ENCODE measurements at places on chromosomes 1 and 21.

- DNase-seq: no peak
These were observed 2.1 kb upstream of the WASF2 start for GRCh38 chr1:27491748-27492700.

GRCh38 chr21:36610201-36610600 lies 88.7 kb upstream of the SIM2 start:
- peak; percentile 21 for DNase-seq

GRCh38 chr1:89724369-89725010 lies 91.6 kb downstream of the LRRC8C start:
- DNase-seq: peak; percentile 93

- no peak for DNase-seq
These were observed 924 bp downstream of the TMEM240 start for GRCh38 chr1:1539310-1540089.

DNA sequence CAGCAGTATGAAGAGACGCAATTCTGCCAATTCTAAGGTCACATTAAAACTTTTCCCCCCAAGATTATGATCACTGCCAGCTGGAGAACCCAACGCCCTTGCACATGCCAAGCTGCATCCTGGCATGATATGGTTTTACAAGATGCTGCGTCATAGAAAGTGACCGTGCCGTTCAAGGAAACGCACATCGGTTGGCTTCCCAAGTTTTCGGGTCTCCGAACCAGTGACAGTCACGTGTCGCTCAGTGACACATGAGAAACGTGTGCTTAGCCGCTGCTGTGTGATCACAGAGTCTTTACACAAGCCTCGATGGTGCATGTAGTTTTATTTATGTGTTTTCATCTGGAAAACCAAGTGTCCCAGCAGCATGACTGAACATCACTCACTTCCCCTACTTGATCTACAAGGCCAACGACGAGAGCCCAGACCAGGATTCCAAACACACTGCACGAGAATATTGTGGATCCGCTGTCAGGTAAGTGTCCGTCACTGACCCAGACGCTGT lies 7.4 kb downstream of the SMIM1 start:
- no peak for DNase-seq

GRCh38 chr1:200729863-200730262 lies 8.8 kb upstream of the CAMSAP2 start:
- DNase-seq: no peak

DNA sequence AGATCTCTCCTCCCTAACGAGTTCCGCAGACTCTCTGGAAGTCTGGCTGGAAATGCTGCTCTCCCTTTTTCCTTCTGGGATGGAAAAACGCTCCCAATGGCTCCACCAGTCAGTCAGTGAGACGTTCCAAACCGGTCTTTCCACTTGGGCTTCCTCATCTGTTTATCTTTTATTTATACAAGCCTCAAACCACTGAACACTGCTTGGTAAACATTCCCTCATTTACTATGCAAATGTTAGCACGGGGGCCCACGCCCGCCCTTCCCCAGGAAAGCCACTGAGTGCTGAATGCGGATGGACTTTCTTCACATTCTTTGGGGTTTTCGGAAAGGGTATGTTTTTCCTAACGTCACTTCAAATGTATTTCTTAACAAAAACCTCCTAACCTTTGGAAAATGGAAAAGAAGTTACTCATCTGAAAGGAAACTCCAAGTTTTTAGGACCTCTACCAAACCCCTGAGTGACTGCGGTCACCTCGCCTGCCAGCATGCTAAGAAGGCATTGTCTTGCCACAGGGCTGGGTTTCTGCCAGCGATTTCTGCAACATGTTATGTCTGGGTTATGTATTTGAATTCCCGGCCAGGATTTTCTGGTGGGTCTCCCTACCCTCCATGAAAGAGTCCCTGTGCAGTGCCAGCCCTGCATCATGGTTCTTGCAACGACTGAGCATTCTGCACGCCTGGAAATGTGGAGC lies 14.0 kb upstream of the UMODL1 start:
- DNase-seq: no peak

GRCh38 chr1:15610167-15610566 lies 7.1 kb upstream of the DDI2 start:
- no peak for DNase-seq

DNA sequence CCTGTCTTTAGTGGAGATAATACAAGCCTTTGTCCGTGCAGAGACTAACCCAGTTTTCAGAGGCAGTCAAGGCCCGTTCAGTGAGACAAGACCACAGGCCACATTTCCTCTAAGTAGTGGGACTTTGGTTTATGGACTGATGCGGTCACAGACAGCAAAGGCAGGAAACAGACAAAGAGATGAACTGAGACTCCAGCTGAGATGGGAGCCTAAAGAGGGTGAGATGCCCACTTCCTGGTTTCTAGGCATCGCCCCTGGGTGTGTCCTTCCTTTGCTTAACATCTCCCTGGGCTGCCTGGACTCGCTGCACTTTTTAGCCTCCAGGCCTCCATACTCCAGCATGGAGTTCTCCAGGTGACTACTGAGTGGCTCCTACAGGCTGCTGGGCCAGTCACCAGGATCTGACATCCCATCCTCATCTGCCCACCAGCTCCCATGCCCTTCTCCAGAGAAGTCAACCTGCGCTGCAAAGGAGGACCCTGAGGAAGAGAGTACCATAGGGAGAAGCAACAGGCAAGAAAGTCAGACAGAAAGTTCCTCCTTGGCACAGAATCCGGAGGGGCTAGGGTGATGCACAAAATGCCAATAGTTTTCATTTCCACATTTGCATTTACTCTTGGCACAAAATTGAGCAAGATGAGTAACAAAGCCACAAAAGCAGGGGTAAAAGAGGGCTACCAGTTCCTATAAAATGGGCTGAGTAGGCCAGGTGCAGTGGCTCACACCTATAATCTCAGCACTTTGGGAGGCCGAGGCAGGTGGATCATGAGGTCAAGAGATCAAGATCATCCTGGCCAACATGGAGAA lies 15.1 kb downstream of the THEMIS2 start:
- DNase-seq: no peak

DNA sequence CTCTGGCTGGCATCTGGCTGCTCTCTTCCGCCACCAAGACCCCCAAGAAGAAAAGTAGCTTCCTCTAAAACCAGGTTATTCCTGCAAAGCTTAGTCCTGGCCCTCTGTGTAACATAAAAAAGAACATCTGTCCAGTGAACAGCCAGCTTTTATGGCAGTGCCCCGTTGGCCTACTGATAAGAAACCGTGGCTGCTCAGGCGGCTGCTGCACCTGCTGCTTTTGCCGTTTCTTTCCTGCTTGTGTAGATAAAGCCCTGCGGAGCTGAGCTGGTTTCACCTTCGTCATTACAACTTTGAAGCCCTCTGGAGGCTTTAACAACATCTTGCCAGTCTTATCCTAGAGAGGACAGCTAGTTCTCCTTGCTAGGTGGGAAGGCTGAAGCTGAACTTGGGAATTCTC lies 20.5 kb downstream of the ELAPOR1 start:
- no peak for DNase-seq

- DNase-seq: no peak
These were observed 727.6 kb upstream of the CHRM3 start for GRCh38 chr1:238658763-238659162.

- DNase-seq: no peak
These were observed 70.6 kb upstream of the KCNJ6 start for GRCh38 chr21:37986751-37987399.

DNA sequence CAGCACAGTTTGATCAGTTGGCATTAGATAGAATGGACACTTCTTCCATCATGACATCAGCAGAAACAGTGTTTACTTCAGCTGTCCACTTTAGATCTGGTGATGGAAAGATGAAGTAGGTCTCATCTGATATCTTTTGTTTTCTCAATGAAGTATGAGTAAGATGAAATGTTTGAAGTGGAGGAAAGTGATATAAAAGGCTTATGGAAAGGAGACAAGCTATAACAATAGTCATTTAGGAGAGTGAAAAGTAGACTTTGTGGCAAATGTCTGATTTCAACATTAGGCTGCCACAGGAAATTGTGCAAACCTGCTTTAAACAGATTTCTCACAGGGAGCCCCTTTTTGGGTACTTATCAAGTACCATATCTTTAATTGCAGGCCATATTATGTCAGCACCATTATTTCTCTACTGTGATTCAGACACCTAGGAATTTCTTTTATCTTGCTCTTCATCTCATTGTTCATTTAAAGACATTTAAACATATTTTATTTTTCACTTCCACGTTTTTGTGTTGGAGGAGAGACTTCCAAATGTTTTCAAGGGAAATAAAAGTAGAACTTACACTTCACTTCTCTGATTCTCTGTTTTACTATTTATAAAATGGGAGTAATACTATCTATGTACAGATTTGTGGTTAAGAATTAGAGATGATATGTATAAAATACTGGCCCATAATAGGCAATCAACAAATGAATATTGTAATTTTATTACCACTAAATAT lies 18.1 kb downstream of the PDC start:
- DNase-seq: peak; percentile 32

DNA sequence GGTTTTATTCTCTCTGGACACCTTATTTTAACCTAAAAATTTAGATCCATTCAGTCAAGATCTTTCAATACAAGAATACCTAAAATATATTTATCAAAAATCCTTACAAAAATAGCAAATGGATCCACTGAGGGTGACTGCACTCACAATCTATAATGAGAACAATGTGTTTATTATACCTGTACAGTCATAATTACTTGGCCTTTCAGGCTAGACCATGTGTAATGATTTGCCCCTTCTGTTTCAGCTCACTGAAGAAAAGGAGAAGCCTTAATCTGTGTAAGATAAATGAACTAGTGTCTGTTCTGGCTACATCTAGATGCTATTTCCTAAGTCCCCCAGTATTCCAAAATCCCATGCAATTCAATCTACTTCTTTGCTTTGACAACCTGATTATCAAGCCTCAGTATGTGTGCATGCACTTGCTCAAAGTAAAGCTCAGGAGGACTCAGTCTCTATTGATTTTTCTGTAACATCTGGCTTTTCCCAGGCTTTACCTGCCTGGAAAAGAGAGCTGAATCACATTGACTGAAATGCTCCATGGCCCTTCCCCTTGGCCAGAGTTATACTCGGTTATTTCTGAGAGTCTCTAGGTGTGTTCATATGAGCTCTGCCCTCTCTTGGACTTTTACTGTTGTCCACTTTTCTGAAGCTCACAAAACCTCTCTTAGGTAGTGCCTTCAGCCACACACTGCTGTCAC lies 27.6 kb downstream of the CRP start:
- DNase-seq: no peak

DNA sequence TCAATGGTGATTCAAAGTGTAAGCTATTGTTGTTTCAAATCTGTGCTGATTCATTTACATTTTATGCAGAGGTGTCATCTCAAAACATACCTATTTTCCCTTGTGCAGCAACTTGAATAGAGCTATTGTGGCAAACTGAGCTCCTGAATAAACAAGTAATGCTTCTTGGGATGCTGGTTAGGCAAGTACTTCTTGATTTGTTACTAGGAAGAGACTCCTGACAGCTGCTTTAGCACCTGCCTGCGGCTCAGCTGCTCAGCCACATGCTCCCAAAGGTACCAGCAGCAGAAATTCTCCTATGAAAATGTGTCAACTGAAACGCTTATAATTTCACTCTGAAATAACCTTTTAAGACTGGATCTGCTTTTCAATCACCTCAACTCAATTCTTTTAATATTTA lies 352.3 kb downstream of the RYR2 start:
- DNase-seq: no peak

GRCh38 chr1:247638011-247638410 lies 32.6 kb downstream of the OR2G3 start:
- no peak for DNase-seq

GRCh38 chr1:97759078-97759477 lies 161.8 kb downstream of the DPYD start:
- no peak for DNase-seq

GRCh38 chr1:43814401-43814800 lies 107.1 kb downstream of the ST3GAL3 start:
- no peak for DNase-seq

- DNase-seq: no peak
These were observed 1262.1 kb downstream of the NCAM2 start for GRCh38 chr21:22260274-22260673.

DNA sequence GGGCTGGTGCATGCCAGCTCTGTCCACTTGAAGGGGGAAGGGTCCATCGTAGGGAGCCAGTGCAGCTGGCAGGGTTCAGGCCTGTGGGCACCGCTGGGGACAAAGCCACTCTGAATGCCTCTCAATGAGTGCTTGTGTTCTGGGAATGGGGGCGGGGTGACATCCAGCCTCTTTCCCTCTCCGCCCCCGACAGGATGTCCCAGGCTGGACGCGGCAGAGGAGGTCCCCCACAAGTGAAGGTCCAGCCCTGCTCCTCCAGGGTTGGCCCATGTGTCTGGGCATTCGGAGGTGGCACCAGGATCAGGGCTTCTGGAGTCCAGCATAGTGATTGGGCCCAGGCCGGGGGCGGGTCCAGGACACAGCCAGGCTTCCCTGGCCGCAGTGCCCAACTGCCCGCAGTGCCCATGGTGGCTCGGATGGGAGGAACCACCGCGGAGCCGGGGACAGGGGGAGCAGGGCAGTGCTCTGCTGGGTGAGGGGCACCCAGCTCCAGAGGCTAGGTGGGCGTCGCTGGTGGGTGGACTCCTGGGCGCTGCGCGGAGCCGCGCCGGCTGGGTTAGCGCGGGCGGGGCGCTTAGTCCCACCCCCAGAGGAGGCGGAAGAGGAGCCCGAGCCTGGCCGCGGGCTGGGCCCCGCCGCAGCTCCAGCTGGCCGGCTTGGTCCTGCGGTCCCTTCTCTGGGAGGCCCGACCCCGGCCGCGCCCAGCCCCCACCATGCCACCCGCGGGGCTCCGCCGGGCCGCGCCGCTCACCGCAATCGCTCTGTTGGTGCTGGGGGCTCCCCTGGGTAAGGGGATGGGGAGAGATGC lies at the start of gene SHISA4:
TSS of gene SHISA4 (plus strand) at position 617 of the 808 bp plus-strand sequence. CDS start at position 714, 97 bp downstream.
- peak; percentile 40 for DNase-seq

DNA sequence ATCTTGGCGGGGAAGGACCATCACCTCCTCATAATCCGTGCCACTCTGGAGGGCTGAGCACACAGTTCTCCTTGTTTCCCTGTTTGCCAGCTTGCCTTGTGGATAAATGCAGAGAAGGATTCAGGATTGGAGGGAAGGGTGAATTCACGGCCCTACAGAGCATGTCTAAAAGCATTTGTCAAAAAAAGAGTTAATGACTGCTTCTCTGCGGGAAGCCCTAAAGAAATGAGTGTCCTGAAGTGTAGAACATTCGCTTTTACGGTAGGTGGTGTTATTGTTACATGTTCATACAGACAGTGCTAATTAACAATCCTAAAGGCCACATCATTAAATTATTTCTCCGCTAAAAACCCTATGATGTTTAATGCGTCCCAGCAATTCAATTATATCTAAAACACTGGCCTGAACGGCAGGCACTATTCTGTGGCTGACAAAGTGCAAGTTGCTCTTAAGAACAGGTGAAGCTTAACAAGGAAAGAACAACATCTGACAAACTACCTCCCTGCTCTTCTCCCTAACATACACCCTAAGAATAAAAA lies 112.3 kb upstream of the NFIA start:
- no peak for DNase-seq
